ENCODE measurements at places on chromosomes 1 and 21.

DNA sequence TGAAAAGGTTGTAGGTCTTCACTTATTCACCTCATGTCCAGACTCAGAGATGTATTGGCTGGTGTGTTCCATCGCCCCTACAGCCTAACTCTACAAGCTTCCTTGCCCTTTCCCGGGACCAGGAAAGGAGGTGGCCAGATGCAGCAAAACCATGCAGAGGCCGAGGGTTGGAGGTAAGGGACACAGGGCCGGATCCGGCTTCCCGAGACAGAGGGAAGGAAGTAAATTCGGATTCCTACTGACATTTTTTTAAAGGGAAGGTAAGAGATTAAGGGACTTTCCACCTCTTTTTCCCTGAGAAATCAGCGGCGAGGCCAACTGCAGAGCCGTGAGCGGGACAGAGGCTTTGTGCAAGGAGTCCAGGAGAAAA is 12.7 kb downstream of the EPHA10 start:
- no peak for DNase-seq

- DNase-seq: no peak
Measured at GRCh38 chr1:15406614-15407559, 2.8 kb upstream of the EFHD2 start.

DNA sequence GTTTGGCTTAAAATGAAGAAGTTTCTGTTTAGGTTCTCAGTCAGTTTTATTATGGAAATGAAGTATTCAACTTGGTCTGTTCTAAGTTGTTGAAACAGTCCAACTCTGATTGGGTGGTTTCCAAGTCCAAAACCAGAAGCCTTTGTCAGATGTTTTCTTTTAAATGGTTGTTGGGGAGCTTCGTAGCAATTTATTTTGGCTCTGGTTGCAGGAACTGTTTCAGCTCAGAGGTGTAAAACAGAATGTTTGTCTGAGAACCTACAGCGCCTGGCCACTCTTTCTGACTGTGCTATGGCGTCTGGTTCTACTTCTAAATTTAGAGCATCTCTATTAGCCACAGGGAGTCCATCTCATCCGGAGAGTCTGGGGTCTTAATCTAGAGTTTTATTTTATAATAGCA is 582.6 kb upstream of the TMPRSS15 start:
- DNase-seq: no peak

- DNase-seq: no peak
Measured at GRCh38 chr1:240768979-240769378, 157.0 kb upstream of the GREM2 start.

- no peak for DNase-seq
Measured at GRCh38 chr1:153795934-153796785, 21.0 kb downstream of the SLC27A3 start.

DNA sequence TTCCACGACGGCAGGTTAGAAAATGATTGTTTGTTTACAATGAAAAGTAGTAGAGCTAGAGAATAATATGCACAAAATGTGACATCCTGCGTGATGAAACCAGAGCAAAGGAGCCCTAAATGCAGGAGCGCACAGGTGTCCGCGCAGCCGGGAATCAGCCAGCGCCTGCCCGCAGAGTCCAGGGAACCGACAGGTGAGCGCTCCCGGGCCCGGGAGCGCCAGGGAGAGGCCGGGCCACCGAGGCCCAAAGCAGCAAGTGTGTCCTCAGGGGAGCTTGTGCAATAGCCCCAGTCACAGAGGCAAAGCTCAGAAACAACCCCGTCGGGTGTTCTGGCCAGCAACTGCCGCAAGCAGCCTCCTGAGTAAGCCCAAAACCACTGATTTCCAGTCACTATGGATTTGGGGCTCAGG is 789 bp upstream of the GALE start:
- no peak for DNase-seq

Data from stimulated activated CD8-positive, alpha-beta memory T cell treated with anti-CD3 and anti-CD28 coated beads, Interleukin-4, amount 100 ng/mL, for 48 hours (primary cell).